ENCODE measurements at places on chromosomes 13 and 19. TPM values are rescaled to one million over a fixed set of nuclear protein-coding genes. Genes with fewer than 3 reads are reported as not detected.

ZFP30 gene
- total RNA-seq: 39.6 TPM

GRCh38 chr19:53511933-53512374 lies 26.0 kb upstream of the ZNF331 start:
- H3K27me3 ChIP-seq: no peaks in the 10 kb centered on the region
- no peak overlapping the region for H3K4me3 ChIP-seq
- H3K36me3 ChIP-seq: no peaks in the 10 kb centered on the region
- H3K4me1 ChIP-seq: no peaks in the 10 kb centered on the region

DNA sequence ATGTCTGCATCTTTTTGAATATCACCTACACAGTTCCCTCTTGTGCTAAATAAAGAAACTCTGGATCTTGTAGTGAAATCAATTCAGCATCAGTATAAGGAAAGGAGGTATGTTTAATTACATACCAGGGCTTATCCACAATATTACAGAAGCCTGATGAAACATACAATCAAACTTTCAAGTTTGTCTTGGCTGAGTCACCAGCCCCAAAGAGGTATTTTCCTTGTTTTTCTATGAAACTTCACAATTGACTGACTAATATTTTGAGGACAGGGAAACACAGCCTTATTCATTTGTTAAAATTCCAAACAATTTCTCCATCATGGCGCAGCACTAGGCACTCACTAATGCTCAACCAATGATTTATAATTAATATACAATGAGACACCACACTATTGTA lies 952.4 kb downstream of the PCDH17 start:
- H3K36me3 ChIP-seq: no peaks in the 10 kb centered on the region
- H3K27me3 ChIP-seq: no peaks in the 10 kb centered on the region
- no peak overlapping the region for H3K27ac ChIP-seq
- no peak overlapping the region for H3K4me3 ChIP-seq

- no peaks in the 10 kb centered on the region for H3K4me1 ChIP-seq
- H3K36me3 ChIP-seq: no peaks in the 10 kb centered on the region
- no peaks in the 10 kb centered on the region for H3K27me3 ChIP-seq
- no peak overlapping the region for H3K4me3 ChIP-seq
- no peak overlapping the region for H3K27ac ChIP-seq
- no peak for DNase-seq
Measured at GRCh38 chr19:3253270-3253669, 28.8 kb downstream of the CELF5 start.

All from neural progenitor cell (in vitro differentiated cells).